ENCODE measurements at places on chromosomes 7 and 10.

DNA sequence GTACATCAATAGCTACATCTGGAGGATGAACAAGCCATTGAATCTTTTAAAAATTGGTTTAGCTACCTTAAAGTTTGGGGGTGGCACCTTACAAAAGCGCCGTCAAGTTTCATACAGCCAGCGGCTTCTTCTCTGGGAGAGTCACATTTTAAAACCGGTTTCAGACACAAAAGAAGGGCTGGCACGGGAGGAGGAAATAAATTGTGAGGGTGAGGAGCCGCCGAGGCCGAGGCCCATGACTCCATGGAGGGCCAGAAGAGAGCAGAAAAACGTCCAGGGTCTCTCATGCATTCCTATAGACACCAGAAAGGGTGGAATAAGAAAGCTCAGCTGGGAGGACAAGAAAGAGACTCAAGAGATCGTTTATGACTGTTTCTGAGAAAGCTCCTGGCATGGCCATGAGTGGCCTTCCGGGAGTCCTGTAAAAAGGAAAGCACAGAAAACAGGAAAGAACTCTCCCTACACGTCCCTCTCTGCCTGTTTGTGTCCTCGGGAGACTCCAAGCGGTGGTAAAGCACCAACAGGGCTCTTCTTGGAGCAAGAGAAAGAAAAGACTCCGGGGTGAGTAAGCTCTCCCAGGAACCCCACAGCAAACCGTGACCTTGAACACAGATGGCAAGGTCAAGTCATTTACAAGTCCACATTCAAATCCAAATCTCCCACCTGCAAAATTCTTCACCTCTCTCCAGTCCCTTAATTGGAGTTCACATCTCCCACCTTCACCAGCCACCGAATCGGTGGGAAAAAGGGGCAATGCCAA is 1.8 kb downstream of the FRAT2 start:
- peak; percentile 67 for DNase-seq

GRCh38 chr10:78537018-78537417 is 503.4 kb downstream of the RPS24 start:
- DNase-seq, result no peak

DNA sequence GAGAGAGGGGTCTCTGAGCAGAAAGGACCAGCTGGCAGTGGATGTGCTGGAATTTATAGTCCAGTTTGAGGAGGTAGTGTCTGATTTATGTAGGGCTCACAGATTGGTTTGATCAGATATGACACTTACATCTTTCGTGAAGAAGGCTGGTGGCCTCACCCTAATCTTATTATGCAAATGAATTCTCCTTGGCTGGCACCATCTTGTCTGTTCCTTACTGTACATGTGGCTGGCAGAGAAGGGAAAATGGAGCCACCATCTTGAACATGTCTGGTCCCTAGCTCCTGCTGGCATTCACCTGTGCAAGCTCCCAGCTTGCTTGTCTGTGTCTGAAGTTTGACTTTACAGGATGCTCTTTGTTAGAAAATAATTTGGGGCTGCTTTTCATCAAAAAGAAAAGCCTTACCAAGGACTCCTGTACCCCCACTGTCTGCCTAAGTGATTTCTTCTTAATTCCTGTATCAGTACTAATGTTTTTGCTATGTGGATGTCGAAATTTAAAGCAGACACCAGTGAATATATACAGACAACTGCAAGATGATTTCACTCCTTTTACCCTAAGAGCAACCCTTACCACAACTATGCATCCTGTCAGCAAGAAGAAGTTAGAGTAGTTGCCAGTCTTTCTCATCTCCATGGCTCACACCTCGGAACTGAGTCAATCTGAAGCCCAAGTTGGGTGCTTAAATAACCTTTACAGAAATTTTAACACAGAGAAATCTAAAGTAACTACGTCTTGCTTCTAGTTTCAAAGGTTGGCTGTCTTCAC is 322.0 kb upstream of the SEMA3D start:
- no peak for DNase-seq

GRCh38 chr7:47580811-47581331 is 1.0 kb downstream of the TNS3 start:
- no peak for DNase-seq

All from frontal cortex (tissue), 4 donors.